NCI-H524 treated with DMSO at 0.1 percent for 48 hours (cell line): ENCODE measurements at places on chromosomes 6 and 20.

- DNase-seq: no peak
Observed at GRCh38 chr6:132734694-132735236, 20.9 kb upstream of the VNN1 start.

- no peak for DNase-seq
Observed at GRCh38 chr6:133512410-133513016, 271.4 kb downstream of the EYA4 start.

DNA sequence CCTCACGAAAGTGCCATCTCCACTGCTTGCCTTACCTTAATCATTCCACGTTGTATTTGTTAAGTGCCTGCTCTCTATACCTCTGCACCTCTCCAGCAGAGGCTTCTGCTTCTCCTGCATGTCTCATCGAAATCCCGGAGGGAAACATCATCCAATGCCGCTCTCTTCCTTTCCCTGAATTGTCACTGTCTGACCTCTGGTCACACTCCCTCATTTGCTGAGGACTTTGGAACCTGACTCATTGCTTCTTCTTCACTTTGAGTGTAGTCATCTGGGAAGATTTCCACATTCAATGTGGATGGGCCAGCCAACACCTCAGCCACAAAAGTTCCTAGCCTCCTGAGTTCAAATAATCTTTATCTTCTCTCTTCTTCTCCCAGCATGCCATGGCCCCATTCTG, 78.9 kb upstream of the BEND6 start:
- DNase-seq: no peak

- DNase-seq: no peak
Observed at GRCh38 chr6:127267646-127268625, 1.3 kb downstream of the RNF146 start.

DNA sequence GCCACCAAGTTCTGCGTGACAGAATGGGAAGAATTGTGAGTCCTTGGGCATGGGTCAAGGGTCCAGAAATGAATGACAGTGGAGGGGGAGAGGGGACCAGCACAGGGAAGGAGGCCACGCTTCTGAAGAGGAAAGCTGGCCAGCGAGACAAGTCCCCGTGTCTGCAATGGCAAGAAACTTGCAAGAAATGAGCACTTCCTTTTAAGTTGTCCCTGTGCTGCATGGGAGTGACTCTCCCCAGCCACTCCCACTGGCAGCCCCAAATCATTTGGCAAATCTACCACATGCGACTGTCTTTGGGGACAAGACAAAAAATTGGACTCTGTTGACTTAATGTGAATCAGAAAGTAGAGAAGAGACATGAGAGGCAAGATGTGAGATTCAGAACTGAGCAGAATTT, 242.2 kb upstream of the RREB1 start:
- DNase-seq: no peak

DNA sequence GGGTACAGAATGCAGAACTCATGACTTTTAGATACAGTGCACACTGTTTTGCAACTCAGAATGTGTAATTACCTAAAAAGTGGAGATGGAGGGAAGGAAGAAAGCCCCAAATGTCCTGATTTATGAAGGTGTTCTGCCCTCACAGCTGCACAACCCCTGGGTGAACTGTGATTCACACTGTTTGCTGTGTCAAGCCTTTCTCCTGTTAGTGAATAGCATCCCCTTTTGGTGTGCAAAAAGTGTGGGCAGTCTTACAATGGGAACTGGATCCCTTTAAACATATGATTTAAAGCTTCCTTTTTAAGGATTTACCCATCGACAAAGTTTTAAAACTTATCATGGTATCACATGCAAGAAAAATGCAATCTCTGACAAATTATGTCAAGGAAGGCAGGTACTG, 633.4 kb upstream of the EPHA7 start:
- no peak for DNase-seq

- no peak for DNase-seq
Observed at GRCh38 chr6:126210398-126211075, 129.4 kb upstream of the CENPW start.

DNA sequence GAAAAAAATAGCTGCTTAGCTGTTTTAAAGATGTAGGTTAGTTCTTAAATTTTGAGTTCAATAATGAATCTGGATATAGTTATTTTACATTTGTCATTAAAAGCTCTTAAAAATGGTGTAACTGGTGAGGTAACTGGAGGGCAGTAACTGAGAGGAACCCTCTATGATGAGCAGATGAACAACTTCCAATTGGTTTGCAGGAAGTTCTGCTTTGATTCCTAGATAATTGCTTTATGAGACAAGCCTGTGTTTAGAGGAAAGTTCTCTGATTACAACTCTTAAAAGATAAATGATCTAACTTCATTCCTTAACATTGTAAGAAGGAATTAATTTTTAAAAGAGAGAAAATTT, 8.5 kb downstream of the MYLIP start:
- DNase-seq: no peak

GRCh38 chr20:47262365-47263013, 94.0 kb downstream of the ZMYND8 start:
- DNase-seq: peak; percentile 82

DNA sequence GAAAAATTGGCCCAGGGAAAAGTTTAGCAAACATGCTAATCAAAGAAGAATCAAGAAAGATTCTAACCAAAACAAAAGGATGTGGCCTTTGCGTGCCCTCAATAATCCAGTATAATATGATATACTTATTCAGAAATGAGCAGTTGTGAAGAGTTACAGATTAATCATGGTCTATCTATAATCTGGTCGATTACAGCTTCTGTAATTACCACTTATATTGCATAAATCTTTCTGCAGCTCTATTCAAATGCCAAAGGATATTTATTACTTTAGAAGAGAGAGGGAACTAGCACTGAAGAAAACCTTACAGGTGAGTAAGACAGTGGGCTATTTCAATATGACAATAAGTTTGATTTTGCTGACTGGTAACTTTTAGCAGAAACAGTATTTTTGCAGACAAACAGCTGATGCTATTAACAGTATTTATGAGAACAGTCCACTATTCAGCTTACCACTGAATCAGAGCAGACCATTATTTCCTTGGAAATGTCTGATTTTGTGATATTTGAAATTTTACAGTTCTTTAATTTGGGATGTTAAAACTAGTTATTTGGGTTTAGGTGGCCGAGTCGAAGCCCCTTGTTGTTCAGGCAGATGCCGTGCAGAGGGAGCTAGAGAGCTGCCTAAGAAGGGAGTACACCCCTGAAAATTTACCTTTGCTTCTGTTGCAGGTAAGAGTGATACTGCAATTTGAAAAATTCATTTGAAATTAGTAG, 92.2 kb downstream of the CEP57L1 start:
- no peak for DNase-seq

DNA sequence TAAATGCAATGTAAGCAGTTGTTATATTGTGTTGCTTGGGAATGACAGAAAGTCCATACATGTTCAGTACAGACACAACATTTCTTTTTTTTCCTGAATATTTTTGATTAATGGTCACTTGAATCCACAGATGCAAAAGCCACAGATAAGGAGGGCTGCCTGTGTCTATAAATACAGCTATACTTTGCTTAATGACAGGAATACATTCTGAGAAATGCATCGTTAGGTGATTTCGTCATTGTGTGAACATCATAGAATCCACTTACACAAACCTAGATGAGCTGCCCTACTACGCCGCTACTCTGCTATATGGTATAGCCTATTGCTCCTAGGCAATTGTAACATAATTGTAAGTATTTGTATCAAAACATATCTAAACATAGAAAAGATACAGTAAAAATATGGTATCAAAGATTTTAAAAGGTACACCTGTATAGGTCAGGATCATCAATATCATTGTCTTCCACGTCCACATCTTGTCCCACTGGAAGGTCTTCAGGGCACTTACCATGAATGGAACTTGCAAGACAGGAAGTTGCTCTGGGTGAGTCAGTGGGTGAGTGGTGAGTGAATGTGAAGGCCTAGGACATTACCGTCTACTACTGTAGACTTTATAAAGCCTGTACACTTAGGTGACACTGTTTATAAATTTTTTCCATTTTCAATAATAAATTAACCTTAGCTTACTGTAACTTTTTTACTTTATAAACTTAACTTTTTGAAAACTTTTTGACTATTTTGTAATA, 27.9 kb upstream of the POPDC3 start:
- DNase-seq: no peak

DNA sequence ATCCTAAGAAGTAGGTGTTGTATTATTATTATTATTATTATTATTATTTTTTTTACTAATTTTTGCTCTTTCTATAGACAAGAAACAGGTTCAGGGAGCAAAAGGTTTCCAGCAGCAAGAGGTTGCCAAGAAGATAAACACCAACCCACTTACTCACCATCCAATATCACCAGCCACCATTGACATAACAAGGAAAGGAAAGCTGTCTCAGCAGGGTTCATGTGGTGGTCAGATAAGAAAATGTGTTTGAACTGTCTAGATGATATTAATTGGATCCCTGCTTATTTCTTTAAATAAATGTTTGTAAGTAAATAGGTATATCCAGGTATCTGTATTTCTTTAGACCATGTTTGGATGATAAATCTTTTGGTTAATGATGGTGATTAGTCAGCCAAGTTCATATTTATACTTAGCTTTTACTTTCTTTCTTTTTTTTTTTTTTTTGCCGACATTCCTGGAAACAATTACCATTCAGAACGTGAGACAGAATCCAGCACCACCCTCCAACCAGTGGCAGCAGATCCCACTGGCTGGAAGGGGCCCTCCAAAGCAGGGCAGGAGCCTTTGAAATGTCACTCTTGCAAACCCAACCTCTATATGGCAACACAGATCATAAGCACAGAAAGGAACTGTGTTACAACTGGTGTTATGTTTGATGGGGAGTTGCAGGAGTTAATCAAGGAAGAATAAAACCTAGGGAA, 139.2 kb upstream of the ECI2 start:
- no peak for DNase-seq

DNA sequence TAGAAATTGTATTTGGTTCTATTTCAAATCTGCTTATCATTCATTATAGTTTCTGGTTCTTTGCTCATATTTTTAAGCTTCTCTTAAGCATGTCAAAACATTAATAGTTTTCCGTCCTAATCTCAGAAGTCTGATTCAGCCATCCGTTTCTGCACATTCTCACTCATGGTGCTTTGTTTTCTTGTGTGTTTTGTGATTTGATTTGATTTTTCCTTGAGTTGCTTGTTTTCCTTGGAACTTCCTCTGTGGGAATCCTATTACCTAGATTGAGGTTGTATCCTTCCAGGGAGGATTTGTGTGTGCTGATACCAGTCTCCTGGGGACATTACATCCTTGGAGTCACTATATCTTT, 7.9 kb downstream of the SNX9 start:
- no peak for DNase-seq

GRCh38 chr6:39029156-39030011, 19.2 kb upstream of the GLP1R start:
- DNase-seq: no peak

- no peak for DNase-seq
Observed at GRCh38 chr6:146363838-146364607, 179.6 kb upstream of the RAB32 start.

GRCh38 chr6:53741034-53741823, 53.6 kb upstream of the LRRC1 start:
- DNase-seq: no peak

DNA sequence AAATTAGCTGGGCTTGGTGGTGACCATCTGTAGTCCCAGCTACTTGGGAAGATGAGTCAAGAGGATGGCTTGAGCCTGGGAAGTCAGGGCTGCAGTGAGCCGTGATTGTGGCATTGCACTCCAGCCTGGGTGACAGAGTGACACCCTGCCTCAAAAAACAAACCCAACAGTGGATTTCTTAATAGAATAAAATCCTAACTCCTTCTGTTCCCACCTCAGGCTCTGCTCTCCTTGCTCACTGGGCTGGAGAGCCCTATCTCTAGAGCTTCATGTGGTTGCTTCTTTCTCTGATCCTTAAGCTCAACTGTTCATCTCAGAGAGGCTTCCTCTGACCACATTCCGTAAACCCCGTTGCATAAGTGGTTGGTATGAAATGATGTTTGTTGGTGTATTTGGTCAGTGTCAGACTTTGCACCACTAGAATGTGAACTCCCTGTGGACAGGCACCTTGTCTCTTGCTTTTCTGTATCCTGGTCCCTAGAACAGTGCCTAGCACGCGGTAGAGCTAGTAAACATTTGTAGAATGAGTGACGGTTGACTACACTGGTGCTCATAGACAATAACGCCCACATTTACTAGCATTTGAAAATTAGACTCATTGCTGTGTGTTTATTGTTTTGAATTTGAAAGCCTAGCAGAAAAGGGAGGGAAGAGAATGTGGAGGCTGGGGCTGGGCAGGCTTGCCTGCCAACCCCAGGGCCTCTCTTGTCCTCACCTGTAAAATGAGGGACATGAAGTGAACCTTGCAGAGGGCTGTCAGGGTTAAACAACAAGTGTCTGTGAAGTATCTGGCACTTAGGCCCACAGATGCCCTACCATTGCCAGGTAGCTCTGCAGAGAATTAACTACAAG, 4.2 kb downstream of the MAPRE1 start:
- DNase-seq: no peak

GRCh38 chr6:144364782-144365181, 79.6 kb downstream of the UTRN start:
- DNase-seq: no peak

- no peak for DNase-seq
Observed at GRCh38 chr6:3247255-3248146, 11.2 kb upstream of the PSMG4 start.

GRCh38 chr6:127243501-127243900, 23.2 kb upstream of the RNF146 start:
- DNase-seq: no peak

GRCh38 chr20:58956078-58956477, 25.0 kb upstream of the NELFCD start:
- no peak for DNase-seq

DNA sequence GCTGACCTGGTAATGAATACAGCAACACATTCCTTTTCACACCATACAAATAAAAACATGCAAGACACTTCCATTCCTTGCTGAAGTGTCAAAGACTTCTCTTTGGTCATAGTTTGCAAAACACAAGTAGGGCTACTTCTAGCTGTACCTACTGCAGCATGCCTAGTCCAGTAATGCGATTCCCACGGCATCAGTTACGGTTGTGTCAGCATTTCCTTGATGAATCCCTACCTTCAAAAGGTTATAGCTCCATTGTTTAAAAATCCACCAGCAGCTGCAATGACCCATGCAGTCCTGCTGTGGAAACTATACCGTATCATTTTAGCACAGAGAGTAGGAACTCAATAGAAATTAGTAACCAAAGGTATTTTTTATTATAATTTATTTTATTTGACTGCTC, 1371.5 kb downstream of the EPHA7 start:
- DNase-seq: no peak

DNA sequence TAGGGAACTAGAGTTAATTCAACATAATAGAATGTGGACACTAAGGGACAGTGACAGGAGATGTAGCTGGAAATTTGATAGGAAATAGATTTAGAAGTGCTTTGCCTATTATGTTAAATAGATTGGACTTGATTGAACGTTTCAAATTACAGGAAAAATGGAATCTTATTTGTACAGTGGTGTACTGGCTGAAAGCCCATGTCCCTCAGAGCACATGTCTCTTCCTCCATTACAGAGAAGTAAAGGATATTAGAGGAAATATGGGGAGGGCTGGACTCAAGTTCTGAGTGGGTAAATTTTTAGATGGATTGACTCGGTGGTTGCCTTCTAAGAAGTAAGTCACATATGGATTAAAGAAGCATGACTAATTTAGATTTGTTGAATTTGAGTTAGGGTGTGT, 11.4 kb downstream of the PKIB start:
- DNase-seq: peak; percentile 7
